ENCODE measurements at places on chromosomes 3 and 15.

DNA sequence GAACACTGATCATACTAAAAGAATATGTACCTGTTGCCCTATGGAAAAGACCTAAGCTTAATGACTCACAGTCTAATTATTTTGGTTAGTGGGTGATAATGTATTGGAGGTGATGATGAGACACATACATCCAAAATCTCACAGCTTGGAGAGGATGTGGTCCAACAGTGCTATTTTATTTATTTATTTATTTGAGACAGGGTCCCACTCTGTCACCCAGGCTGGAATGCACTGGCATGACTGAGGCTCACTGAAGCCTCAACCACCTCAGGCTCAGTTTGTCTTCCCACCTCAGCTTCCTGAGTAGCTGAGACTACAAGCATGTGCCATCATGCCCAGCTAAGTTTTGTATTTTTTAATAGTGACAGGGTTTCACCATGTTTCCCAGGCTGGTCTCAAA, 35.0 kb downstream of the LPP start:
- DNase-seq: no peak

- DNase-seq: no peak
Measured at GRCh38 chr15:60576044-60576443, 97.1 kb upstream of the ICE2 start.

- DNase-seq: no peak
Measured at GRCh38 chr3:162072656-162073164, 576.1 kb downstream of the OTOL1 start.

GRCh38 chr15:91973481-91973880, 120.0 kb downstream of the SLCO3A1 start:
- no peak for DNase-seq

DNA sequence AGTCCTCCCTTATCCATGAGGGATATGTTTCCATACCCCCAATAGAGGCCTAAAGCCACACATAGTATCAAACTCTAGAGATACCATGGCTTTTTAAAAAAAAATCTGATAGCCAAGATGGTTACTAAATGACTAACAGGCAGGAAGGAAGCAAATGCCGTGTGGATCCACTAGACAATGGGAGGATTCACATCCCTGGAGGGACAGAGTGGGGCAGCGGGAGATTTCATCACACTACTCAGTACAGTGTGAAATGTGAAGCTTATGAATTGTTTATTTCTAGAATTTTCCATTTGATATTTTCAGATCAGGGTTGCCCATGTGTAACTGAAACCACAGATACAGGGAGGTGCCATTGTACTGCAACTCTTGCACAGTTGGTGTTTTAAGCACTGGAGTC, 826.6 kb downstream of the SQOR start:
- DNase-seq: no peak
